HFFc6 (cell line): ENCODE measurements at places on chromosomes 16 and 17.
A peak's percentile ranks its signal among the peaks of the same experiment; 100 is the strongest.

- DNase-seq, result no peak
These were observed 29.6 kb upstream of the HNF1B start for GRCh38 chr17:37774504-37774903.

GRCh38 chr17:1966274-1967086 is 58.7 kb downstream of the RTN4RL1 start:
- DNase-seq, result no peak

- DNase-seq, result no peak
These were observed 6.4 kb downstream of the TP53I13 start for GRCh38 chr17:29574732-29575510.

DNA sequence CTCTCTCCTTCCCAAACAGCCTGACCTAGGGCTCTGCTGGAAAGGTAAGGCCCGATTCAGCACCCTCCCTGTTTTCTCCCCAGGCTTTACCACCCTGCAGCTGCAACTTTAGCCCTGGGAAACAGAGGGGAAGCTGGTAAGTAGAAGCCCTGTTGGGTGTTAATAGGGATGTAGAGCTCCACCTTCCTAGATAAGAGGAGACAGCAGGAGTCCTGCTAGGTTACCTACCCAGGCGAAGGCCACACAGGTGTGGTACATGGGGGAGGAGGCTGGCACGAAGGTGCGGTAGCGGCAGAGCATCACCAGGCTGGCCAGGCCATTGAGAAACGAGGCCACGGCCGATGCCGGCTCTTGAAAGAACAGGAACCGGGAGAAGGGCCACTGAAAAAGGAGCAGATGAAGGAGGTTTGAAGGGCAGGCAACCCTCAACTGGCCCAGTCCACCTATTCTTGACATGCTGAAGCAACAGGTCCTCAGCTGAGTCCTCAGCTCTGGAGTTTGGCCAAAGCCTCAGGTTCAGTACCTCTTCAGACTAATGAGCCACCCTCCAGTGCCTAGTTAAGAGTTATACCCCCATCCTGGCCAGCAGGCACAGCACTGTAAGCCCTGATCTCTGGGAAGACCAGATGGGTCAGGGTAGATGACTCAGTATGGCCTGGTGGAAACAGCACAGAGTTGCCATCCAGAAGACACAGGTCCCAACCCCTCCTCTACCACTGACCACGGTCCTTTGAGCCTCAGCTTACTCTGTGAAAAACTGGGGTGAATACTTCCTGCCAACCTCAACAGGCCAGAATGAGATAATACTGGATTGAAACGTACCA is 3.3 kb downstream of the PGAP3 start:
- no peak for DNase-seq

DNA sequence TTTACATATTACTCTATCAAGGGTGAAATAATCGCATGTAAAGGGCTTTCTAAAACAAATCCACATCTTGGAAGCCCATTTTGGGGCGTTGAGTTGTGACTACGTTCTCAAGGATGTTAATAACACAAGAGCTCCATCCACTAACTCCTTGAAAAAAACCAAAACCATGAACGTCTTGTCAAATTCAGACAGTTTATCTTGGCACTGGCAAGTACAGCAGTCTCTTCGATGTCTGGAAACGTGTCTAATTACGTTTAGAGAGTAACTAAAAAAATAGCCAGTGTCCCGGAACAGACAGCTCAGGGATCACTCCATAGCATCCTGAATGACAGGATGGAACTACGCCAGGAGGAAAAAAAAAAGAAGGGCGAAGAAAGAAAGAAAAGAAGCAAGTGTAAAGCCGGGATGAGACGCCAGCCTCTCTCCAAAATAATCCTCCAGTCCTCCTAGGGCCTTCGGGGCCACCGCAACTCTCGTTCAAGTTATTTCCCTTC is 954 bp downstream of the MYO1D start:
- no peak for DNase-seq

- DNase-seq, result no peak
These were observed 29.7 kb upstream of the PEMT start for GRCh38 chr17:17621254-17621653.

- DNase-seq, result no peak
These were observed 49.1 kb upstream of the TANC2 start for GRCh38 chr17:62916684-62917571.

DNA sequence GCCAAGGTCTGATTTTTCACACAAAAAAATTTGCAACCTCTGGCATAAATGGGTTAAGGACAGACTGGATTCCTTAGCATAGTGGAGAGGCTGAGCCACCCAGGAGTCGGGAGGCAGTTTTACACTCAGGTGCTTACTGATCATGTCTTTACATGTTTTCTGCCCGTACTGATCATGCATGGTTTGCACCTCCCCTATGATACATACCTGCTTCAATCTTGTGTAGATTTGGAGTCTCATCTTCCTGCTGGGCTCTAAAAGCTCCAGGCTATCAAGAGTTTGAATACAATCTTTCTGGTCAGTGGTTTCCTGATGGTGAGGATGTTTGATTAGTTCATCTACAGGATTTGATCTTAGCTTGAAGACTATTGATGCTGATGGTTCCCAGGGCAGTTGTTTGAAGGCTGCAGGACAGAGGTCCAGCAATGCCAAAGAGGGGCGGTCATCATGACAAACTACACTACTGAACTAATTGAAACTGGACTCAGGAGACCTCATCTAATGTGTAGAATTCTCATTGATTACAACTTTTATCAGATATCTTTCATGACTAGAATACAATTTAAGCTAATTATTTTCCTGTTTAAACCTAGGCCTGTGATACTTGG is 6.9 kb downstream of the C1QBP start:
- no peak for DNase-seq

DNA sequence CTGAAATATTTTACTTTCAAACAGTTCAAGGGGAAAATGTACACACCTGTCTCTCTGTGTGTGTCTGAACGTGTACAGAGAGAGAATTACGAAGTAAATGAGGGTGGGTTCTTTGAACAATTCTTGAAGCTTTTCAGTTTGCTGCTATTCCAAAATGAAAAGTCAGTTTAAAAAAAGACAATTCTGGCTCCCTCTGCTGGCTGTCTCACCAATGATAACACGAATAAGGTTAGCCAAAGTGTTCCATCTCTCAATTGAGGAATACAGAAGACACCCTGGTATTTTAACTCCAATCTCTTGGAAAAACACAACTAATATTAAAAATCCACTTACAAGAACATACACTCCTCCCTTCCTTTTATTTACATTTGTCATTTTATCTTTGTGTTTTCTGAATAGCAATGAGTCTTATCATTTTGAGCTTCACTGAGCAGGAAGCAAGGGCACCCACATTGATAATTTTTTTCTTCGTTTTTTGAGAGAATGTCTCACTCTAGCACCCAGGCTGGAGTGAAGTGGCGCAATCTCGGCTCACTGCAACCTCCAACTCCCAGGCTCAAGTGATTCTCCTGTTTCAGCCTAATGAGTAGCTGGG is 20.5 kb downstream of the EFTUD2 start:
- DNase-seq, result peak; percentile 34

- no peak for DNase-seq
These were observed 7.0 kb downstream of the XYLT2 start for GRCh38 chr17:50352693-50353599.

- DNase-seq, result no peak
These were observed 1550.3 kb downstream of the CDH8 start for GRCh38 chr16:60485872-60486489.

- no peak for DNase-seq
These were observed 65.7 kb upstream of the ZNF469 start for GRCh38 chr16:88316941-88317612.

DNA sequence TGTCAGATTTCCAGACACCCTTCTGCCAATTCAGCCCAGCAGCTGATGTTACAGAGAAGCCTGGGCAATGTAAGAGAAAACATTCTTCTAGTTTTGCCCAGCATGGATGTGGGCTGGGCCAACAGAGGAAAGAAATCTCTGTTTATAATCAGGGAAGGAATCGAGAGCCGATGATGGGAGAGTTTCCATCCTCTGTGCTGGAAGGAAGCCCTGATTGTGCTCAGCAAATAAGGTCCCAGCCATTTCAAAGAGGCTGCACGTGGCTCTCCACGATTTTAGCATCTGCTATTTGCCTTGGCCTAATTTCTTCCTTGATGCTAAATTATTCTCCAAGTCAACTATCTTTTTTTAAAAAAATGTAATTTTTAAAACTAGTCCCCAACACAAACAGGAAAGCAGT is 70.0 kb downstream of the IRX6 start:
- no peak for DNase-seq

- no peak for DNase-seq
These were observed 33.2 kb downstream of the CYTH1 start for GRCh38 chr17:78748730-78749317.

DNA sequence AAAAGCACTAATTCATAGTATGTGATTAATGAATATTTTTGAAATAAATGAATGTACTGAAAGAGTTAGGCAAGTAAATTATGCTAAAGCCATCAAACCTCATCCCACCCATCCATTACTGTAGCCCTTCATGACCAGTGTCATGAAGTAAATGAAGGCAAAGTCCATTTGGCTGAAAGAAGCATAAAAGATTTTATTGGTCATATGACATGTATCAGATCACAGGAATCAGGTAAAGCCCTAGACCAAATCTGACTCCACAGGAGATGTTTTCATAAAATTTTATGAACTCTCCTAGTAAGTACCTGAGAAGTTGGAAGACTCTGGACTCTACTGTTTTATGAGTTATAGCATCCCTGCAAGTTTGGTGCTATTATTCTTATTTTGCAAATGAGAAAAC is 213.5 kb downstream of the TMEM114 start:
- no peak for DNase-seq

DNA sequence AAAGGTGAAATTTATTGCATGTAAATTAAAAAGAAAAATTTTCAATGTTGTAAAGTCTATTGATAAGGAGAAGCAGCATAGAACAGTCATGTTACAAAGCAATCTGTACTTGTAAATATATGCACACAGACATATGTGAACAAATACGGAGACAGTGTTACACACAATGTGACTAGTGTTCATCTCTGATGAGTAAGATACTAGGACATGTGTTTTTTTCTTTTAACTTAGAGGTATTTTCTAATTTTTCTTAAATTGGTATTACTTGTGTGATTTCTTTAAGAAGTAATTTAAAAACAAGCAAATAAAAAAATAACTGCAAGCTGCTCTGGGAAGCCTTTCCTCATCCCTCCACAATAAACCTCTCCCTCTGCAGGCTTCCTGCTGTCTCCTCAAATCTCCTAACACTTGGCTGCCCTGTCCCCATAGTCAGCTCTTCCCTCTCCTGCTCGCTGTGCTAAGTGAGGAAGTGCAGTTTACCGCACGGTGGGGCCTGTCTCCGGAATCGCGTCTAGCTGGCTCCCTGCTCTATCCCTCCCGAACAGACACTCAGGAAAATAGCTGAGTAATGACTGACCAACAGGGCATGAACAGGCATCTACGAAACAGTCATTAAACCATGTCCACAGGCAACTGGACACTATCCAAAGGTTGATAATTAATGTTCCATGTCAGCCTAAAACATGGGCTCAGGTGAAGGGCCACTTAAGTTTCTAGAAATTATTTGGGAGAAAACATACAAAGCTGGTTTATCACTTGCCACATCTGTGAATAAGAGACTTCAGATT is 35.9 kb downstream of the CMTM4 start:
- DNase-seq, result peak; percentile 91

DNA sequence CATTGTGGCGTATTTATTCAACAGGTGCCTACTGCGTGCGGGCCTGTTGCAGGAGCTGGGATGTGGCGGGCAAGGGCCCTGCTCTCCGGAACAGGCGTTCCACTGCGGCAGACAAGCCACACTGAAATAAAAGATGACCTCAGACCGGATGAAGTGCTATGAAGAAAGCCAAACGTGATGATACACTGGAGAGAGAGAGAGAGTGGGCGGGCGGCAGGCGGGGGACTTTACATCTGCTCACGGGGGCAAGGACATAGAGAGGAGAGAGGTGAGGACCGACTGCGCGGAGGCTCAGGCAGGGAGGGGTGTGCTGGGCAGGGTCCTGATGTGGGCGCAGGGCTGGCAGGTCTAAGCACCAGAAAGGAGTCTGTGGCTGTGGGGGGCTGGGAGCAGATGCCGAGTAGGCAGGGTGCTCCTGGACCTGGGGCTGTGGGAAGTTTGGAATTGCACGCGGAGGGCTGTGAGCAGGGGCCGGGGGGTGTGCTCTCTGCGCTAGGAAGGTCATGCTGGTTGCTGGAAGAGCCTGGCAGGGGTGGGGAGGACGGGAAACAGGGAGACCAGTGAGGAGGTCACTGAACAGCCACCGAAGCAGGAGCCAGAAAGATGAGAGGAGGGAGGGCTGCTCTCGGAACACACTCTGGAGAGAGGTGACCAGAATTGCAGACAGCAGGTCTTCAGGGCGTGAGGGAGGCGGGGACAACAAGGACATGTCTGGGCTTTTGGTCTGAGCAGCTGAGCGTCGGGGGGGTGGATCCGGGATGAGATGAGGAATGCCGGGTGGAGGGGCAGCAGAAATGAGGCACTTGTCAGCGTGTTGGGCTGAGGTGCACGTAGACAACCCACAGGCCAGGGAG is 9.9 kb downstream of the MXRA7 start:
- peak; percentile 81 for DNase-seq

DNA sequence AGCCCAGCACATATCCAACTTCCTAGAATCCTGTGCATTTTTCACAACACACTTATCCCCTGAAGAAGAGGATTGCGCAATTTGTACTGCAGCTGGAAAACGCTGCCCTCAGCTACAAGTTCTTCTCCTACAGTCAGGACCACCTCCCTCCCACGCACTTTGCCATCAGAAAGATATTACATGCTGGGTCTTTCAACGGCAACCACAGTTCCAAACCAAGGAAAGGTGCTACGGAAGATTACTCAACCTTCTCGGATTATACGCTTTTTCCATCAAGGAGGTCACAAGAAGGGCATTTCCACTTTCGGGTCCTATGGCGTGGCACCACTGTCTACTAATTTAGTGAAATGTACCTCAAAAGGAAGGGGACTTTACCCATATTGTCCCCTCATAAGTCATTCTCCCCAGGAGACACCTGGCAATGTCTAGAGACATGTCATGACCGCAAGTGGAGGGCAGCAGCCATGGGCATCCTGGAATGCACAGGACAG is 35.2 kb downstream of the USP7 start:
- no peak for DNase-seq

DNA sequence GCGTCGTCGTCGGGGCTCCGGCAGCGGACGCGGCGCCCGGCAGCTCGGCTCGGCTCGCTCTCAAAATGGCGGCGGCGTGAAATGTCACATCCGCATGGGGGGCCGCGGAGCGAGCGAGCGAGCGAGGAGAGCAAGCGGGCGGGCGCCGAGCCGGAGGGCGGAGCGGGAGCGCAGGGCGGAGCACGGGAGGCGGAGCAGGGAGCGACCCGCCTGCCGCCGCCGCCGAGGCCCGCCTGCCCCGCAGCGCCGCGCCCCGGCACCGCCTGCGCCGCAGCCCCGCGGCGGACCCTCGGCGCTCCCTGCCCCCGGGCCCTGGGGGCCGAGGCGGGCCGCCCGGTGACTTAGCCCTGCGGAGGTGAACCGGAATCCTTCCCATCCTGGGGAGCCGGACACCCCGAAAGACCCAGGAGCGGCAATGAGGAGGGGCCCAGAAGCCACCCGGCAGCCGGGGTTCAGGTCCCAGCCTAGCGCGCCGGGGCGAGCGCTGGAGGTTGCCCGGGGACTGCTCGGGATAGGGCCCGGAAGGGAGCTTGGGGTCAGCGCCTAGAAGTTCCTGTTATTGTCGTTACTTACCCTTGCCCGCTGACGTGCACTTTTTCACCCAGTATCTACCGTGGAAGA is at the start of gene USP7:
Gene USP7, minus strand, starts transcription at position 86 of the 621 bp plus-strand sequence. CDS start 621 bp downstream, outside the sequence.
- DNase-seq, result peak; percentile 83
